ENCODE measurements at places on chromosomes 7 and 10. TPM values are rescaled to one million over a fixed set of nuclear protein-coding genes. Genes with fewer than 3 reads are reported as not detected.

GRCh38 chr7:50466815-50467585 lies 16.9 kb upstream of the FIGNL1 start:
- no peak for DNase-seq

DNA sequence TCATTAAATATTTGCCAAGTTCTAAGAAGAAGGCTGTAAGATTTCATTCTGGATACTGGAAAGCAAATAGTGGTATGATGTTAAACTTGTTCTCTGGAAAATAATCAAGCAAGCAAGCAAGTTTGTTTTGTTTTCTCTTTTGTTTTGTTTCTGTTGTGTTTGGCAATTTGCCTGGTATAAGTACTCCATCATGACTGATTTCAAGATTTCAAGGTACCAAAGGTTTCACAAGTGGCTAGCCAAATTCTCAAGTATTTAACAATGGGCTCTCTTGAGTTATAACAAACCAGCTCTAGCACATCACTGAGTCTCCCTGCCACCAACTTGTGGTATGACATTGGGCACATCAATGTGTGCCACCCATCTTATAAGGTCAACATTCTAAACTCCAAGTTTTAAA lies 151.7 kb upstream of the IGFBP3 start:
- DNase-seq = no peak

GRCh38 chr10:73905256-73906020 lies 5.5 kb upstream of the PLAU start:
- DNase-seq = no peak

DNA sequence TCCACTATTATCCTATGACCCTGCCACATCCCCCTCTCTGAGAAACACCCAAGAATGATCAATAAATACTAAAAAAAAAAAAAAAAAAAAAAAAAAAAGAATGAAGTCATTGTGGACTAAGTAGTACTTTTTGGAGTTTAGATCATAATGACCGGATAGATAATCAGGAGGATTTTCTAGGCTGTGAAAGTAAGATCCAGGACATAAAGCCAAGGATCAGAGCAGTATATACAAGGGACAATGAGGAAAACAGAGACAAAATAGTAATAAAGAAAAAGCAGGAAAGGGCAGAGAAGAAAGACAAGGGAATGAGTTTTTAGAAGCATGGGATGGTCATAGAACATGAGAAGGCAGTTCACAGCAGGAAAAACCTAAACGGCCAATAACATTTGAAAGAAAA lies 87.6 kb downstream of the AKAP9 start:
- DNase-seq = no peak

DNA sequence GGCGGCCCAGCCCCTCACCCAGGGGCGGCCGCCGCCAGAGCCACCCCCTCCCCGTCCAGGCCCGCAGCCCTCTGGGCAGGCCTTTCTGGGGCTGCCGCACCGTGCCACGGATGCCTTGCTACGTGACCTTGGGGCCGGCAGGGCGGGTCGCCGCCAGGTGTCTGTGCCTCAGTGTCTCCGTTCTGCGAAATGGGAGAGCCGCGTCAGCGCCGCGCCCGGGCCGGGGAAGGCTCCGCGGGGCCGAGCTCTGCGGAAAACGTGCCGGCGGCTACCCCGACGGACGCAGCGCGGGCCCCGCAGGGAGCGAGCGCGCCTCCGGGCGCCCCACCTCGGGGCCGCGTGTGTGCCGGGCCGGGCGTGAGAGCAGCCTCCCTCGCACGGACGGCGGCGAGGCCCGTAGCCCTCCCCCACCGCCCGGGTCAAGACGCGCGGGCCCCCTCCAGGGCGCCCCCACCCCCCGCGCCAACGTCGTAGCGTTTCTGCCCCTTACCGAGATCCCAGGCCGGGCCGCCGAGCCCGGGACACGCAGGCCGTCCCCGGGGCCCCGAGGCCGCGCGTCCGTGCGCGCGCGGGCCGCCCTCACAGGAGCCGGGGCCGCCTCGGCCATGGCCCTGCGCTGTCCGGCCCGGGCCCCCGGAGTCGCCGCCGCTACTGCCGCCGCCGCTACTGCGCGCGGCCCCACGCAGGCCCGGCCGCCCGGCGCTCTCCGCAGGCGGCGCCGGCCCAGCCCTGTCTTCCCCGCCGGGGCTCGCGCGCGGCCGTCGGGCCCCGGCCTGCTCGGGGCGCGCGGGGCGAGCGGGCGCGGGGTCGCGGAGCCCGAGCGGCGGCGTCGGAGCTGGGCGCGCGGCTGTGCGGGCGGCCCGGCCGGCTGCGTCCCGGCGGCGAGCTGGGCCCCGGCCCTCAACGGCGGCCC lies 1.1 kb downstream of the ZNF777 start:
- DNase-seq = peak; percentile 28

DNA sequence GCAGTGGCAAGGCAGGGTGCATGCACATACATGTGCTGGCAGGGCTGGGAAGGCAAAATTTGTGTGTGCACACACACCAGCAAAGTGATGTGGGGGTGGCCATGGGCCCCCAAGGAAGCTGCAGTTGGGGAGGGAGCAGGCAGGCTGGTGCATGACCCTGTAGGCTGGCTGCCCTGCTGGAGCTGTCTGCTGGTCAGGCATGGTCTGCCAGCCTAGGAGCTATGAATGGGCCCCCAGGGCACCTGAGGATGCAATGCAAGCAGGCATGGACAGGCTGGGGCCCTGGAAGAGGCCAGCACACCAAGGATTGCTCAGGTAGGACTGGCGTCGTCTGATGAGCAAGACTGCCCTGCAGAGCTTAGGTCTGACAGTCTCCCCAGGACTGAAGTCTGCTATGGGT lies 18.2 kb upstream of the PPP1R3A start:
- DNase-seq = no peak

- DNase-seq = no peak
These were observed 23.4 kb upstream of the ABCB4 start for GRCh38 chr7:87498893-87499292.

DNA sequence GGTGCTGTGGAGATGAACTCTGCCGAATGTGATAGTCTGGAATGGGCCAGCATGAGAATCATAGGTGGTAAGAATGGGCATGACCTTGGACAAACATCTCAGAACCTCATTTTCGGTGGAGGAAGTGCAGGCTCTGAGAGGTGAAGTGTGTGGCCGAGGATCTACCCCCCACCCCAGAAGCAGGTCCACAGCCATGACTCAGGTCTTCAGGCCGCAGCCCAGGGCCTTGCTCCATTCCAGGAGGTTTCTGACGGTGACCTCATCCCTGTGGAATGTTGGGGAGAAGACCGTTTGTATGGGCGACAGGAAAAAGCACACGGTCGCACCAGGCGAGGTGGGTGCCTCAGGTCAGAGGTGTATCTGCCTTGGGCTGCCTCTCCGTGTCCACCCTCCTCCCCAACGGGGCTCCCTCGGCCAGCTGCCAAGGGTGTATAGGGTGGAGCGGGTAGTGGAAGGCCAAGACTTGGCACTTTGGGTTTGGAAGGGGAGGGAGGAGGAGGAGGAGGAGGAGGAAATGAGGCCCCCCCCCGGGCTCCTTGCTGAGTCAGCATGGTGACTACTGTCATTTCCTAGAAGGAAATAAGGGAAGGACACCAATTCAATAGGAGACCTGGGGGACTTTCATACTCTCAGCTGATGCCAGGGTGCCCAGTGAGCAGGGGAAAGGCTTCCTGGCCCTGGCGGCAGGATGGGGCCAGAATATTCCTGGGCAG lies 168.0 kb upstream of the RHEB start:
- peak; percentile 94 for DNase-seq

GRCh38 chr7:96308253-96308949 lies 13.5 kb downstream of the SLC25A13 start:
- DNase-seq = no peak

DNA sequence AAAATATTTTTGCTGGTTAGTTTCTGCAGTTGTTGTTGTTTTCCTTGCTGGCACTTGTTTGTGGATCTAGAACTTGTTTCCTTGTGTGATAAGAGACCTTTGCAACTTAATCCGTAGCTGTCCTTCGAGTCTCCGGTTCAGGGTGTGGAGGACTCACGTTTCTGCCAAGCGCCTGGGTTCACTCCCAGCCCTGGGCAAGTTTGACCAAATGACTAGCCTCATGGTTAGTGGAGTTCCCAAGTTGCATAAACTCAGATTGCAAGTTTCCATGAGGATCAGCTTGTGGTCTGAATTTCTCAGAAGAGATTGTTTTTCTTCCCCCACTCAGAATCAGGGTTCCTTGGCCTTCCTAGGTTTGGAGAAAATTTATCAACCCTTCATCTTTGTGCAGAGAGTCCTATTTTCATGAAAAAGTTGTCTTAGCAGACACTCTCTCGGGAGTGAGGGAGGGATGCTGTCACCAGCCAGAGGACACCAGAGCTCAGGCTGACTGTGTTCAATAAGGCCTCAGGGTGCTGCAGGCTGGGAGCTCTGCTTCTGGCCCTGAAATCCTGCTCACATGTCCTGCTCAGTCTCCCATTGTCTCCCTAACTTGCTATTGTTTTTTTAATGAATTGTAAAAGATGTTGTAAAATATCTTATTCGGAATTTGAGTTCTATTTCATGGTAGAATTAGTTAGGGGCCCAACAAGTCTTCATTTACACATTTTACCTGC lies 377.7 kb upstream of the KLF6 start:
- no peak for DNase-seq

DNA sequence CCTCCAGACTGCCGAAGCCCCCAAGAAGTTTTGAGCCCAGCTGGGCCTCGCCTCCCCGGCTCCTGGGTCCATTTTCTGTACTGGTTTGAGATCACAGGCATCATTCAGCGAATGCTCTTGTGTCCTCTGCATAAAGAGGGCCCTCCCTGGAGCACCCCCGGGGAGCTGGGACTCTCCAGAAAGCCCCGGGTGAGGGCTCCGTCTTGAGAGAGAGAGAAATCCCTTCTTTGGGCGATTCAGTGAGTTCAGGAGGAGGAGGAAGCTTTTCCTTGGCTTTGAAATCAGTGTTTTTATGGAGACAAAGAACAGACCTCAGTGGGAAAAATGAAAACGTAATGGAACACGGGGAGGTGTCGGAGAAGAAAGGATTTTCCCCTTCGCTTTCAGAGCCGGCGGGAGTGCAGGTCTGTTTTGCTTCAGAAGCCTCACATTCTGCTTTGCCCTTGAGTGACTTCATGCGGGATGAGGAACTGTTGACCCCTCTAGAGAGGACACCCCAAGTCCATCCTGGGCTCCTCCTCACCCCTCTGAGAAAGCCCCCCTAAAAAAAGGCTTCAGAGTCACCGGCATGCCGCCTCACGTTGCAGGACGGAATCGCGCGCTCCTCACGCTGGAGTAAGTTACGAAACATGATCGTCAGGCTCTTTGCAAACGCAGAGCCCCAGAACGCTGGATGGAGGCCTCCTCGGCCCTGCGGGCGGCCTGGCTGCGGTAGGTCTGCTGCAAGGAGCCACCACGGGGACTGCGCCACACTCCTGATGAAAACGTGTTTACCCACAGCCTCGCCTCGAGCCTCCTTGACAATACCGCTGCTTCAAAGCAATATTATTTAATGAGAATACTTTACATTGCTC lies 8.5 kb upstream of the AP5Z1 start:
- no peak for DNase-seq

Gene DNAJC12
- total RNA-seq = not detected
